ENCODE measurements at places on chromosomes 1 and 21.

DNA sequence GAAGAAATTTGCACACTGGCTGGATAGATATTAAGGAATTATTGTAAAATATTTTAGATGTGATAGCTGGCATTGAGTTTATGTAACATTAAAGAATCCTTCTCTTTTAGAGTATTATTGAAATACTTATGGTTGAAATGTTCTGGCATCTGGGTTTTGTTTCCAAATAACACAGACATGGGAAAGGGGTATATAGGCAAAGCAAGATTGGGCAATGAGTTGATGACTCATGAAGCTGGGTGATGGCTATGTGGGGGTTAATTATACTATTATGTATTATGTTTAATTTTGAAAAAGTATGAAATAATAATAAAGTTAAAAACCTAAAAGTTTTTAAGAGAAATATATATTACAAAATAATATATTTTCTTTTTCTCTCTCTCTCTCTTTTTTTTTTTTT, 12.5 kb upstream of the PTPN14 start:
- DNase-seq: no peak

DNA sequence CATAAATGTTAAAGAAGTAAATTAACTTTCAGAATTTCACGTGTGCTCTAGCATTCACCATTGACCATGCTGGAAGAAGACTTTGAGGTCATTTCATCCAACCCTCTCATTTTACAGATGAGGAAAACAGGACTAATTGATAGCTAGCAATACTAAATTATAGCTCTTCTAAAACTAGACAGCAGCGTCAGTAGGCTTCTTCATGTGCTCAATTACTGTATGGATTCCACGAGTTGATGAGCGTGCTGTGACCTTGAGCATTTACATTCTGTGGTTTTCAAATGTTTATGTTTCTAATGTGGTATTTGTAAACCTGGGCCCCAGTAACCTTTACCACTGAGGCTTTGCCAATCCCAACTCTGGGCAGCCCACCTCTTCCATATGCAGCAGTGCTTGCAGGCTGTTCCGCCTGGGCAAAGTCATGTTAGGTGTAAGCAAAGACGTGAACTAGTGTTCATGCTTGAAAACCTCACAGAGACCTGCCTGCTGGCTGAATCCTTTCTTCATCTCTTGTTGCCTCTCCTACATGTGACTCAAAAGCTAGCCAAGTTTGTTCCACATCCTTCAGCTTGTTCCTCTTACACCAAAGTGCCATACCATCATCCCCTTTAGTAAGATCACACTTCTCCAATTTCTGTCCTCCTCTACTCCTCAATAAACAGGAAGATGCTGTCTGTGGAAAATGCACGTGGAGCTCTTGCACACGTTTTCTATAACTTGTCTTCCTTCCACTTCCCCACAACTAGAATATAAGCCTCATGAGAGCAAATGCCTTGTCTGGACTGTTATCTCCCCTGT, 17.2 kb downstream of the KCNJ15 start:
- no peak for DNase-seq

DNA sequence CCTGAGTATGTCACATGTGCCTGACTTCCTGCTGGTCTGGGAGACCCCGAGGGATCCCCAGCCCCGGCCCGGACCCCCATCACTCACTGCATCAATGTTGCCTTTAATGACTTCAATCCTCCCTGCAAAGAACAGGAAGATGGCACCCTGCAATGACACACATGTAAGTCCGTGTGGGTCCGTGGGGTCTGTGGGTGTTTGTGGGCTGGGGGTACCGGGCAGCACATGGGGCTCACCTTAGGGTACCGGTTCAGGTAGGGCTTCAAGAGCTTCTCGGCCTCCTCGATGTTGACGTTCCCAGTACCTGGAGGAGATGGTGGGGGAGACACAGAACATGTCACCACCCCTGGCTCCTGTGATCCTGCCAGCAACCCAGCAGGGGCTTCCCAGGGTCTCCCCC, 28.1 kb downstream of the TTC39A start:
- DNase-seq: no peak

DNA sequence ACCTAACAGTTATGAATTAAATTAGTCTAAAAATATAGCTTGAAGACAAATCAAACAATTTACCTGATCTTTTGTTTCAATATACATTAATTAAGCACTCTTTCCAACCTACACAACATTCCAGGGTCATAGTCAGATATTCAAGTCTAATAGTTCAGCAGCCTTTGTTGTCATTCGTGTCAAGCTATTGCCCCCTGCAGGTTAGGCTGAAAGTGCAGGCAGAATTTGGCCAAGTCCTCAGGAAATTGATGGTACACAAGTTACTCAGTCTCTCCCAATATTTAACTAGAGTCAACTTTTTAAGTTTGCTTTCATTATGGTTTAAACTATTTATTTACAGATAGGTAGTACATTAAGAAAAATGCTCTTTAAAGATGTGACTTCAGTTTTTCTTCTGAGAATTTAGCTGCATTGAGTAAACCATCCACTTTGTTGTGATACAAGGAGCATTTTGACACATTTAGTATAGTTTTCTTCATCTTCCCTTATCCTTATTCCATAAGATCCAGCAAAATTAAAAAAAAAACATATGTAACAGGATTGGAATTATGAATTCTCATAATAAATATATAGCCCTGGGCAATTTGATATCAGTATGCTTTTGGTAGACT, 130.3 kb upstream of the DPYD start:
- DNase-seq: no peak

DNA sequence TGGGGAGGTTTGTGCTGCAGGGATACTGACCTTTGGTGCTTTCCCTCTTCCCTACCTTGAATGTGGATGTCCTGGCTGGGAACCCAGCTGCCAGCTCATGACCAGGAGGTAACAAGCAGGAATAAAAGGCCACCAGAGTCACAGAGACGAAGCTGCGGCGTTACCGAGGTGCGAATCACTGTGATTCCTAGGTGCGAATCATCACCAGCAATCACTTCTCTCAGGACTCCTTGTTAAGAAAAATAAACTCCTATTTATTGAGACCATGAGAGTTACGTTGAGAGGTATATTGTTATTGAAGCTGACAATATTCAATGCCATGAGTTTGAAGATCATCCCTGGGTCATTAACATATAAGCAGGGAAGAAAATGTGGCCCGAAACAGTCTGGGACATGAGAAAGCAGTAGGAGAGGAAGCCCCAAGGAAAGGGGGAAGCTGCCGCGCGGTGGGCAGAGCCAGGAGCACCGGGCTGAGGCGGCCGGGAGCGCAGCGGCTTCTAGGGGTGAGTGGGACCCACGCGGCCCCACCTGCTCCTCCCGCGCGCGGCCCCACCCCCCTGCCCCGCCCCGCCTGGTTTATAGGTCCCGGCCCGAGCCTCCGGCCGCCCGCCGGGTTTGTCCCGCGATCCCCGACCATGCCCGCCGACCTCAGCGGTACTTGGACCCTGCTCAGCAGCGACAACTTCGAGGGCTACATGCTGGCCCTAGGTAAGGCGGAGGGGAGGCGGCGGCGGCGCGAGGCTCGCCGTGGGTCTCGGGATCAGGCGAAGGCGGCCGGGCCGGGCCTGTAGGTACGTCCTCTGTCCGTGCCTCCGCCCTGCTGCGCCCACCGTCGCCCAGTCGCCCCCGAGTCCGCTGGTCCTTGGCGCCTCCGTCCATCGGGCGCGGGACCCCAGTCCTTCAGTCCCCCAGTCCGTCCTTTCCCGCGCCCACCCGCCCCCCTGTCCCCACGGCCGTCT, at the start of gene RBP7:
TSS of gene RBP7 (plus strand) at position 605 of the 959 bp plus-strand sequence. CDS start at position 636, 31 bp downstream.
- DNase-seq: no peak

GRCh38 chr1:18217398-18218043, 109.9 kb downstream of the IGSF21 start:
- no peak for DNase-seq

- DNase-seq: no peak
These were observed 2.5 kb upstream of the LRRN2 start for GRCh38 chr1:204688007-204688406.

- DNase-seq: no peak
These were observed 118.6 kb downstream of the AKT3 start for GRCh38 chr1:243731301-243731891.

GRCh38 chr1:51309291-51309690, 21.1 kb downstream of the TTC39A start:
- DNase-seq: no peak

DNA sequence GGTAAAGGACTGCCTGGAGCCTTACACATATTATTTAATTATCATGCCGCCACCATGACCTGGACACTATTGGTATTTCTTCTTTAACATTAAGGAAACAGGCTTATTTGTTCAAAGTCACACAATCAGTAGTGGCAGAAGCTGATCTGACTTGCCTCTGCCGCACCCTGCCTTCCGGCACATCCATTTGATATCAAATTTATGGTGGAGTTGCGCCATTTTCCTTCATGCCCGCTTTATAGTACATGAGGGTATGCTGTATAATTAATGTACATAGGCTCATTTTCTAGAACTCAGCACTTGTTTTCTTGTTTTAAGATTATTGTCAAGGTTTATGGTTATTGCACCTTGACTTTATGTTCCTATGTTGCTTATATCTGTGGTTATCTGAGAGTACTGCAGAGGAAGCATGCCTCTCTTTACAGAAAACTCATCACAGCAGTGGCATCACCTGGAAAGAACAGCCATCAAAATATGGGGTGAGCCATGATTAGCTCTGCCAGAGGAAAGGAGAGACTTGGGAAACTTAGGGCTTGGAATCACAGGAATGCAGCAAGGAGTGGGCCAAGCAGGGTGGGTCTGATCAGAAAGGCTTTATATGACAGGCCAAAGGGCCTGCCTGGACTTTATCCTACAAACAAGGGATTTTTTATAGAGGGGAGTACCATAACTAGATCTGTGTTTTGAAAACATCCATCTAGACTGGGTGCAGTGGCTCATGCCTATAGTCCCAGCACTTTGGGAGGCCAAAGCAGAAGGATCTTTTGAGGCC, 72.2 kb upstream of the GJB5 start:
- no peak for DNase-seq

- no peak for DNase-seq
These were observed 186.5 kb upstream of the CSF3R start for GRCh38 chr1:36669262-36669661.

GRCh38 chr1:167099851-167100250, 6.0 kb downstream of the STYXL2 start:
- DNase-seq: no peak

GRCh38 chr1:153539395-153540093, 1.2 kb downstream of the S100A5 start:
- no peak for DNase-seq

DNA sequence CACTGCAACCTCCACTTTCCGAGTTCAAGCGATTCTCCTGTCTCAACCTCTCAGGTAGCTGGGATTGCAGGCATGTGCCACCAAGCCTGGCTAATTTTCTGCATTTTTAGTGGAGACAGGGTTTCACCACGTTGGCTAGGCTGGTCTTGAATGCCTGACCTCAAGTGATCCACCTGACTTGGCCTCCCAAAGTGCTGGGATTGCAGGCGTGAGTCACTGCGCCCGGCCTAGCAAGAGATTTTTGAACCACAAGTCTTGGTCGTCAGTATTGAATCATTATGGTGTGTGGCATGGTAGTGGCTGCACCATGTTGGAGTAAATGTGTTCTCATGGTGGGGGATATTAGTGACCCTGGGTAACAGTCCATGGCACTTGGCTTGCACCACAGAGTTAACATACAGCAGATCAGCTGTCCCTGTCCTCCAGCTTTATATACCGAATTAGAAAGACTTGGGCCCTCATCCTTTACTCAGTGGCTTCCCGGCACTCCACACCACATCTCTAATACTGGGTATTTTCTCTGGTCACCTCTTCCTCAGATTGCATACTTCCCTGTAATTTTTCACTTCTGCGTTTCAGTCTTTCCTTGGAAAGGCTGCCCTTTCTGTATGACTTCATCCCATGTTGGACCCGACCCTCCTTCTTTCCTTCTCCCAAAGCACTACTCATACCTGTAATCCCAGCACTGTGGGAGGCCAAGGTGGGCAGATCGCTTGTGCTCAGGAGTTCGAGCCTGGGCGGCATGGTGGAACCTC, 25.1 kb downstream of the AK4 start:
- no peak for DNase-seq

- no peak for DNase-seq
These were observed 84.9 kb downstream of the C4BPA start for GRCh38 chr1:207188901-207189300.

DNA sequence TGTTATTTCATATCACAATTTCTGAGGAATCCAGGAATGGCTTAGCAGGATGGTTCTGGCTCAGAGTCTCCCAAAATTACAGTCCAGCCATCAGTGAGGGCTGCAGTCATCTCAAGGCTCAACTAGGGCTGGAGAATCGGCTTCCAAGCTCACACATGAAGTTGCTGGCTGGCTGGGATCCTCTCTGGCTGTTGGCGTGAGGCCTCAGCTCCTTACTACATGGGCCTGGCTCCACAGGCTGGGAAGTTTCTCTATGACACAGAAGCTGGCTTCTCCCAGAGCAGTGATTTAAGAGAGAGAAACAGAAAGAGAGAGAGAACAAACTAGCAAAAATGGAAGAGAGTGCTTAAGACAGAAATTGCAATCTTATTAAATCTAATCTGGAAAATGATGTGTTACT, 38.8 kb upstream of the RGS8 start:
- no peak for DNase-seq

- DNase-seq: no peak
These were observed 54.7 kb downstream of the NDUFS5 start for GRCh38 chr1:39080831-39081270.

- DNase-seq: no peak
These were observed 6.5 kb downstream of the RUNX3 start for GRCh38 chr1:24923485-24924113.

GRCh38 chr1:53091841-53092645, 30.0 kb downstream of the PODN start:
- DNase-seq: no peak

- DNase-seq: no peak
These were observed 168.5 kb upstream of the IRF2BP2 start for GRCh38 chr1:234778221-234779159.

- DNase-seq: no peak
These were observed 66.9 kb upstream of the PRDX6 start for GRCh38 chr1:173410133-173410793.

DNA sequence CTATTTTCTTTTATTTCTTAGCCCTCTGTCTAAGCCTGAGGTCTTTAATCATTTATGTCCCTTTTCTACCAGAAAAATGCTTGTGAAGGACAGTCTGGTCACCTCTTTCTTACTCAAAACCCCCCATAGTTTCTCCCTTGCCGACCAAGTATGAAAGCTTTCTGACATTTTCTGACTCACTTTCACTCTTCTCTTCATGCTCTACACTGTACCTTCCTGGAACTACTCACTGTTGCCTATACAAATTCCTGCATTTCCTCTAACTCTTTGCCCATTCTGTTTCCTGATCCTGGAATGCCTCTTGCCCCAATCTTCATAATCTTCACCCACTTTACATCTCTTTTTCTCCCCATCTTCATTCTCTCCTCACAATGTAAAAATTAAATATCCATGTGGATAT, 380.0 kb downstream of the HHIPL2 start:
- DNase-seq: no peak

- DNase-seq: no peak
These were observed 26.3 kb downstream of the PRMT2 start for GRCh38 chr21:46661642-46662366.

- no peak for DNase-seq
These were observed 38.8 kb upstream of the SUCO start for GRCh38 chr1:172494166-172494565.

DNA sequence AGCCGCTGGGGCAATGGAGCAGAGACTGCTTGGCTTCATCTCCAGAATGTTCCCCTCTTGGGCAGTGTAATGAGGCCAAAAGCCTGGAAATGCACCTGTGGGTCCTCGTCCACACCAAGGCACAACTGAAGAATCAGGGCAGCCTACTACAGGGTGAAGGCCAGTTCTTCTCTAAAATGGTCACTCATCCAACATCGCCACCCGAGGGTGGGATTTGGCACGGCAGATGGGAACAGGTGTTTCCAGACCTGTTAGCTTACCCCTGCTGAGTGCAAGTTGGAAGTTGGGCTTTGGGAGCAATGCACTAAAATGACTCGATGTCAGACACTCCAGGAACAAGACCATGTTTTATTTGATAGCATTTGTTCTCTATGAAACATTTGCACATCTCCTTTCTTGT, 543.7 kb downstream of the NPHP4 start:
- no peak for DNase-seq
